ENCODE measurements at places on chromosomes 6 and 20.

GRCh38 chr6:122736616-122737015 is 42.9 kb upstream of the FABP7 start:
- DNase-seq = no peak

DNA sequence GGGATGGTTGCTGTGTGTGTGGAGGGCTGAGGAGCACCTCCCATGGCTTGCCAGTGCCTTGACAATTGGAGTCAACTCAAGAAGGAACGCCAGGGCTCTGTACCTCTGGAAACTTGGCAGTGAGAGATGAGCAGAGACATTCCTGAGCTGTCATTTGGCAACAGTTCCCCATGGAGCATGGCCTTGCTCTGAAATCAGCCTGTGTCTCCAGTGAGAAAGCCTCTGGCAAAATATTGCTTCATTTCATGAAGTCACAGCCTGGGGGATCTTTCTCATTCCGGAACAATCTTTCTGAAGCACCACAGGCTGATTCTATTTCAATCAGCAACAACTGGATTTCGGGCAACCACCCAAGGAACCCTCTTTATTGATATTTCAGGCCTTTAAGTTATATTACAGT is 52.2 kb upstream of the FNDC1 start:
- DNase-seq = peak; percentile 61

- DNase-seq = no peak
Observed at GRCh38 chr6:154572556-154572955, 62.1 kb upstream of the CNKSR3 start.

DNA sequence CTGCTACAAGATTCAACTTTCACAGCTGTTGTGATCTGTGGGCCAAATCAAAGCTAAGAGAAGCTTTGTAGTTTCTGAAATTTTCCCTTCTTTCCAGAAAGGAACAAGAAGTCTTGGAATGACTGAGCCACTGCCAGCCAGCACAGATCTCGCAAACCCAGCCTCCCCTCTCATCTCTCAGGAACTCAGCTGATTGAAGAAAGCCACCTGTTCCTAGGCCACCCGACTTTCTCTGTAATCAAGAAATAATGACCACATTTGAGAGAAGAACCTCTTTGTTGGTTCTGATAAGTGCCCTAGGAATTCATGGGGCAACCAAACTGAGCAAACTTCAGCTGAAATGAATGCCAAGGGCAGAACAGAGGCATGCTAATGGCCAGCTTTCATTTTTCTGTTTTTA is 61.7 kb downstream of the HDGFL1 start:
- no peak for DNase-seq

DNA sequence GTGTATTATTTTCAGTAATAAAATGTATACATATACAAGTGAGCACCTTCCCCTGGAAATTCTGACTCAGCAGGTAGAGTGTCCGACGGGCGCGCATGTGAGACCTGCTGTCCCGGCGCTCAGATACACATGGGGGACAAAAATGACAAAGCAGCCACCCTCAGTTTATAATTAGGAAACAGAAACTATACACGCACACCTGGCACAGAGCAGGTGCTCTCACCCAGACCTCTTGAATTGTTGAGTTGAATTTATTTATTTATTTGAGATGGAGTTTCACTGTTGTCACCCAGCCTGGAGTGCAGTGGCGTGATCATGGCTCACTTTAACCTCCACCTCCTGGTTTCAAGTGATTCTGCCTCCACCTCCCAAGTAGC is 180.4 kb downstream of the ZDHHC14 start:
- DNase-seq = no peak

GRCh38 chr6:3910106-3910663 is 61.0 kb downstream of the FAM50B start:
- DNase-seq = peak; percentile 49

DNA sequence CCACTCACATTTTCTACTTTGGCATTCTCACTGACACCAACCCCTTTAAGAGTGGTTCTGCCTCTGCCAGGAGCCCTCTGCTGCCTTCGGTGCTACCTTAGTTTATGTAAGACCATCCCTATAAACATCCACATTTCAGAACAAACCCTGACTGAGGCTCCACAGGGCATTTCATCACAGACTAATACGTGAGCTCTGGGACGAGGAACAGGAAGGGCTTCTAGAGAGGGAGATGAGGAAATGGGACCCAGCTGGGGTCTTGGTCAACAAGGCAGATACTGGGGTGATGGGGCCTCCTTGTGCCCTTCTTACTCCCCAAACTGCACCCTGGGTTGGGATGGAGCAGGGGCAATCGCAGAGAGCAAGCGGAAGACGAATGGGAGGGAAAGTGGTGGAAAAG is 86.5 kb upstream of the FYN start:
- DNase-seq = no peak

DNA sequence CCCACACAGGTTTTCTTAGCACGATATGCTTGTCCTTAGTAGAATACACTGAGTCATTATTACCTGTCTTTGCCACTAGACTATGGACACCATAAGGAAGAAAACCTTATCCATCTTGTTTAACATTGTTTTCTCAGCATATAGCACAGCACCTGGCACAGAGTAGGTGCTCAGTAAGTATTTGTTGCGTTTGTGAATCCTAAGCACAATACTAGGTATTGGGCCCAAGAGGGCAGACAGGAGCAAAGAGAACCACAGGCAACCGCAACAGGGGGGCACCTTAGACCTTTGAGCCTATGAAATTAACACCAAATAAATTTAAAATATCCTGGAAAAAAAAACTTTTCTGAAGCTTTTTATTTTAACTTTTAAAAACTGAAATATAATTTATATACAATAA is 3.7 kb upstream of the NCOA6 start:
- DNase-seq = no peak

DNA sequence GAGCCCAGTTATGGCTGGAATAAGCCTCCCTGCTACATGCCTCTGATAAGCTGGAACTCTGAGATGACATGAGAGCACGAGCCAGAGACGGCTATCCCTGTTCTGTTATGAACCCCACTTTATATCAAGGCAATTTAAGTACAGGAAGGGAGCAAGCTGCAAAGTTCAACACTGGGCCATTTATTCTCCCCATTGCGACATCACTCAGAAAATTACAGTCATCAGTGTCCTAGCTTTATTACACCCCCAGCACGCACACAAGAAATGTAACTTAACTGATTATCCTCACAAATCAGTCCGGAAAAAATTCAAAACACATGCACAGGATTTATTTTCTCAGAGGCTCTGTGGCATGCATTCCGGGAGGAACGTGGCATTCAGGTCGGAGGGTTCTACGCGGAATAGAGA is 125.3 kb upstream of the SLC2A12 start:
- no peak for DNase-seq

DNA sequence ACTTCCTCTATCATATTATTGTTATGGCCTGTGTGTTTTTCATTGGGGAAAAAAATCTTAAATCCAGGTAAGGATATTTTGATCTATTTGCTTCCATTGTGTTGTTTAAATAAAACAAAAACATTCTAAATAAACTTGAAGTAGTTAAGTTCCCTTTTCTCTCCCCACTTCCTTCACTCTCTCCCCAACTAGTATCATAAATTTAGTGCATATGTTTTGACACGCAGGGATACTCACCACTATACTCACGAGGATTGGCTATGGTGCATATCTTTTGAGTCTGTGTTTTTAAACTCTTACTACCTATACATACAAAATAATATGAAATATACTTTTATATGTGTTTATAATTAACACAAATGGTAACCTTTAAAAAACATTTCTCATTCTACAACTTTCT is 5.2 kb downstream of the TTLL9 start:
- no peak for DNase-seq

DNA sequence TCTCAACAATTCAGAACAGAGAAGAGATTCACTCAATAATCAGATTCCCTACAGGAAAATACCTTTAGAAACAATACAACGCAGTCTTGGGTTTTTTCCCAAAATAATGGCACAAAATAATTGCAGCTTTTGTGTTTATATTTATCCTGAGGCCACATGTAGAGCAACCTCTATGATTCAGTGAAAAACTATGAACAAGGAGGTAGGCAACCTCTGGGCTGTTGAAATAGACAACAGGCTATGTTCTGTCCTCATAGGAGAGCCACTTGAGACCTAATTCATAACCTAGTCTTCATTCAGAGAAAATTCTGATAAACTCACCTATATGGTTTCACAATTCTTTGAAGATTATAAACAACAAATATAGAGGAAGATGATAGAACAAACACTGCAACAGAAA is 118.3 kb downstream of the KHDC1L start:
- no peak for DNase-seq

DNA sequence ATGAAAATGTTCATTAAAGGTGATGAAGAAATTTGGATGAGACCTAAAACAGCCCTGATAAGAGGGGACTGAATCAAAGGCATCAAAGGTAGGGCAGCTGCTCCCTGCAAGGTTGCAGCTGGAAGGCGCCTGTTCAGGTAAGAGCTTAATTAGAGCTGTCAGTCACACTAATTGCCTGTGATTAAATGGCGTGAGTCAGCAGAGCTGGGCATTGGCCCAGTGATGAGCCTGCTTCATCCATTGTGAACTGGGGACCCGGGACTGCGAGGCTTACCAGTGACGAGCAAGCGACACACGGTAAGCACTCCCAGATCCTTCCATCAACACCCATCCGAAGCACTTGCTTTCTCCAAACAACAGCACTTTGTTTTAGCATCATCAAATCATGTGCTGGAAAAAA is 621.5 kb upstream of the CDH4 start:
- no peak for DNase-seq

GRCh38 chr6:141445928-141446628 is 686.6 kb upstream of the GJE1 start:
- DNase-seq = no peak

- no peak for DNase-seq
Observed at GRCh38 chr20:3997446-3997845, 17.9 kb downstream of the RNF24 start.

DNA sequence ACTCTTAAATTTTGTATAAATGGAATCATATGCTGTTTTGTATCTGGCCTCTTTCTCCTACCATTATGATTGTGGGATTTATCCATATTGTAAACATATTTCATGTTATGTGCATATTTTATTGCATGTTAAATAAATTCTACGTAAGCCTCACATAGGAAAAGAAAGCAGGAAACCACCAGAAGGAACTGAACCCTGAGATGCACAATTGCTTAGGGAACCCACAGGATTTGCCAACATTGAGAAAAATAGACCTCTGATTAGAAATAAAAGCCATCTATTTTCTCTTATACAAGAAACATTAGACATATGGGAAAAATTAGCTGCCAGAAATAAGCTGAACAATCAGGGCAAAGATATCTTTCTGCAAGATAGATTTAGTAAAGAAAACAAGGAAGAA is 111.2 kb upstream of the CARMIL1 start:
- DNase-seq = no peak

DNA sequence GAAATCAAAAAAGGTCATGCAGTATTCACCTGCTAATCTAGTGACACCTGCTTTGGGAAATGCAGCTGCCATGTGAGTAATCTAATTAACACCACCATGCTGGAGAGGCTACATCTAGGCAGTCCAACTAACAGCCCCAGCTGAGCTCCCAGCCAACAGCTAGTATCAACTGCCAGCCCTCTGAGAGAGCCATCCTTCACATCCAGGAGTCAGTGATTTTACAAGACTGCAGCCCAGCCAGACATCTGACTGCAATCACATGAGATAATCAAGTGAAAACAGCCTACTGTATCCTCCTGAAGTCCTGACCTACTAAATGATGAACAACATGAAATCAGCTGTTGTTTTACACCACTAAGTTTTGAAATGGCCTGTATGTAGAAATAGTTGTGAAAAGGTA is 298.4 kb downstream of the TRDN start:
- DNase-seq = no peak

GRCh38 chr20:16049529-16050093 is 523.6 kb downstream of the KIF16B start:
- DNase-seq = no peak

DNA sequence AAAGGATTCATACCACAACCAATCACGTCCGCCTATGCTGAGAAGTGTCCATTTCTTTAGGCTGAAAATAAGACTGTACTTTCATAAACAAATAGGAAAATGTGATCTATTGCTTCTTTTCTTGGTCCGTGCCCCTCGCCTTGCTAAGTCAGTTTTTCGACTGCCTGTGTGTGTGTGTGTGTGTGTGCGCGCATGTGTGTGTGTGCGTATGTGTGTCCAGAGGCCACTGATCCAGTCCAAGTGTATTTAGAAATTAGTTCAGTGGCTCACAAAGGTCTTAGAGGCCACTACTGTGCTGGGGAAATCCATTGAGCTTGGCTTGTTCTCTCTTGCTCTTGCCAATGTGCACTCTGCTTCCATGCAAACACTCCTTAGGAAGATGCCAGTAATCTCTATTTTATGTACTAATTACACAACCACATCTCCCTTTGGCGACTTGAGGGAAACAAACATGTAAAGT is 50.5 kb downstream of the SLC22A23 start:
- DNase-seq = no peak

- peak; percentile 89 for DNase-seq
Observed at GRCh38 chr6:118893064-118893806, 717 bp upstream of the ASF1A start.

GRCh38 chr6:29892696-29893095 is 49.6 kb upstream of the HLA-A start:
- DNase-seq = no peak

DNA sequence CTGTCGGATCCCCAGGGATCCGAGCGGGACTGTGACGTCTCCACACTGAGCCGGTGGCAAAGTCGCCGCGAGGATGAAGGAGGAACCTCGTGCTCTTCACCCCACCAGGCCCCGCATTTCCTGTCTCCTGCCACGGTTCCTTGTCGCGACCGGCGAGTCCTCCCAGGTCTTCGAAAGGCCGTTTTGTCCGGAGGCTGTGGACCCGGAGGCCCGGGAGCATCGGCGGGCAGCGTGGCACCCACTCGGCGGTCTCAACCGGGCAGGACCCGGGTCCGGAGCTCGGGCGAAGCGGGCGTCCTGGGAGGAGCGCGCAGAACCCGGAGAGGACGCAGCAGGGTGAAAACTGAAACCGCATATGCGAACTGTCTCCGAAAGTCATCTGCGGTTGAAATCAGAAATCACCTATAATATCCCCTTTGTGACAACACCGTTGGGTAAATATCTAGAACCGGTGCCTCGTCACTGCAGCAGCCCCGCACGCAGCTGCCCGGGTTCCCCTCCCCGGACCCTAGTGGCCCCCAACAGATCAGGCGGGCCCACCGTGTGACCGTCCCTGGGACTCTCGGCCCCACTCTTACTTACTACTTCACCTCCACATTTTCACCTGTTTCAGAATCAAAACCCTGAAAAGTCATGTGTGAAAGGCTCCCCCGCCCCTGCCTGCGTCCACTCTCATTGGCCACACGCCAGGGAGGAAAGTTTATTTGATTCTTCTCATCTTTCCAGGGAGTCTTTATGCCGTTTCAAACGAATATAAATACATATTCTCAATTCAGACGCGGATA is 3.1 kb upstream of the ULBP2 start:
- no peak for DNase-seq

DNA sequence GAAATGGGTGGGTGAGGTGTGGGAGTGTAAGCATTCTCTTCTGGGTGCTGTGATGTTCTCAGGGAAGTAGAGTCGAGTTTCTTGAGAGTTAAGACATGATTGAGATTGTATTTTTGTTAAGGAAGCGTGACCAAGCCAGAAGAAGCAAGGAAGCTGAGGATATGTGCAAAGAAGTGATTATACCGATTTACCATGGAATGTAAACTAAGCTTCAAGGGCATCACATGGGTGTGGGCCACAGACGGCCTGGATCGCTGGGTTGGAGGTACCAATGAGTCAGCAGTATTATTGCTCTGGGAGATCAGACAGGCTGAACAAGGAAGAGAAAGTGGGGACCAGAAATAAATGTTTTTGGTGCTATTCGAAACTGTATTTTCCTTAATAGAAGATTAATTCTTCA is 184.1 kb upstream of the GMDS start:
- DNase-seq = no peak

- peak; percentile 28 for DNase-seq
Observed at GRCh38 chr6:55954436-55954835, 79.0 kb upstream of the BMP5 start.

All from spinal cord (tissue), 10 donors.